Right hindlimb (tissue), 1 donor: ENCODE measurements at places on chromosomes 3 and 15.

DNA sequence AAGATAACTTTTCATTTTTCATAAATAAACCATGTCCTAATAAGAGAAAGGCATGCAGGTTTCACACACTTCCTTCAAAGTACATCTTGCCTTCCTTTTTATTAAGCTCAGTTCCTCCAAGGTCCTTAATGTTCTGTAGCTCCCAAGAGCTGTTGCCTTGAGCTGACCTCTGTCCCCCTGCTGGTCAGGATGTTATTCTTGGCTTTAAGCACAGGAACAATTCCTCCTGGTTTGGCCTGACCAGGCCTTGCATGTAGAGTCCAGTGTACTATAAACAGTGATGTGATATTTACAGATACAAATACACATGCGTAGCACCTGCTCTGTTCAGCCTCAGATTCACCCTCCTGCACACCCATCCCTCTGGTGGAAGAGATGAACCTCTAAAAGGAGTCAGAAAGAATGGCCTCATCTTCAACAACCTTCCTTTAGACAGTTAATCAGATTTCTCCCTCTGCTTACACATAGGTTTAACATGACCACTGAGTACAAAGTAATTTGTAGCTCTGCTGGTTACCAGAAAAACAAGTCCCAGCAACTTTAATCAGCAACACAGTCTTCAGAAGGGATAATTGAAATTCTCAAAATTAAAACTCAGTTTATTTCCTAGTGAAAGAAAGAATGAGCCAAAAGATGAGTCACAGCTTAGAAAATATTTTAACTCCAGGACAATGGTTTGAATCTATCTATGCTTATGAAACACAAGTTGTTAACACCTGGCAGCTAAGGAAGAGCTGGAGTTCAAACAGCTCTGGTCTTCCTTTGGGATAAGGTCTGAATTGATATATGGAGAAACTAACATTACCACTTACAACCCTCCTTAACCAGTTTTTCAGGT, 46.5 kb downstream of the PTPN9 start:
- peak; percentile 57 for DNase-seq

GRCh38 chr3:159253860-159254259, 452.0 kb downstream of the MFSD1 start:
- DNase-seq = no peak

- DNase-seq = no peak
Measured at GRCh38 chr15:66834881-66835878, 133.1 kb downstream of the SMAD6 start.

DNA sequence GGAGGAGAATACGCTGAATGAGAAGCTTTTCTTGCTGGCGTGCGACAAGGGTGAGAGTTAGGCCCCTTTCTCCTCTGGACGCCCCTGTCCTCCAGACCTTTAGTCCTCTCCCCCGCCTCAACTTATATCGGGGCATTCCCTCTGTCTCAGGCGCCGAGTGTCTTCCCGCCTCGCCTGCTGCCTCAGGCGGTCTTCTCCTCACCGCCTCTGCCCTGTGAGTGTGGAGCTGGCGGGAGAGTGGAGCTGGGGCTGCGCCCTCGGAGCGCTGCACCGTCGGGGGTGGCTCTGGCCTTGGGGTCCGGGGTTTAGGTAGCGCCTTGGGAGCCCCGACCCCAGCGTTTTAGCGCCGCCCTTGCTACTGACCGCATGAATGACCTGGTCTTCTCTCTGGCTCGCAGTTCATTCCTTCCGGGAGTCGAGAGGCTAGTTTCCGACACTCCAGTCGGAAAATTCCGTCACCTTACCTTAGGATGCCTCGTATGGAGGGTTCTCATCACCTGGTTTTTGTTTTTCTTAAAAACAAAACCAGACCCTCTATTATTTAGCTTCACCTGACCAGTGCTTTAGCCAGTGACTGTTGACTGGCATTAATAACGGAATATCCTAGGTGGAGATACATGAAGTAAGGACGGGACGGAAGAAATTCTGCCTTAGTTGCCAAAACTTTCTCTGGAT, 985 bp downstream of the TRPC1 start:
- peak; percentile 55 for DNase-seq

GRCh38 chr3:129327510-129327909, 48.8 kb downstream of the HMCES start:
- DNase-seq = no peak
